ENCODE measurements at places on chromosomes 4 and X.
A peak's percentile ranks its signal among the peaks of the same experiment; 100 is the strongest.

- DNase-seq = no peak
Measured at GRCh38 chrX:103629318-103630170, 769 bp downstream of the TCEAL1 start.

DNA sequence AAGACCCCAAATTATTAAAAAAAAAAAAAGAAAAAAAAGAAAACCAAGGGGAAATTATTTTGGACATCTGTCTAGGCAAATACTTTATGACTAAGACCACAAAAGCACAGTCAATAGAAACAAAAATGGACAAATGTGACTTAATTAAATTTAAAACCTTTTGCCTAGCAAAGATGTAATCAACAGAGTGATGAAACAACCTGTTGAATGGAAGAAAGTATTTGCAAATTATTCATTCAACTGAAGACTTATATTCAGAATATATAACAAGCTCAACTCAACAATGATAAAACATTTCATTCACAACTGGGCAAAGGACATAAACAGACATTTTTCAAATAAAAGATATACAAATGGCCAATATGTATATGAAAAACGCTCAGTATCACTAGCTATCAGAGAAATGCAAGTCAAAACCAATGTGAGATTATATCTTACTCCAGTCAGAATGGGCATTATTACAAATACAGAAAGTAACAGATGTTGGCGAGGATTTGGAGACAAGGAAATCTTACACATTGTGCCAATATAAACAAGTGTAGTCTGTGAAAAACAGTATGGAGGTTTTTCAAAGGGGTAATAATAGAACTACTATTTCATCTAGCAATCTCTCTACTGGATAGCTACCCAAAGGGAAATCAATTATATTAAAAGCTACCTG, 67.1 kb downstream of the FAAH2 start:
- no peak for DNase-seq

DNA sequence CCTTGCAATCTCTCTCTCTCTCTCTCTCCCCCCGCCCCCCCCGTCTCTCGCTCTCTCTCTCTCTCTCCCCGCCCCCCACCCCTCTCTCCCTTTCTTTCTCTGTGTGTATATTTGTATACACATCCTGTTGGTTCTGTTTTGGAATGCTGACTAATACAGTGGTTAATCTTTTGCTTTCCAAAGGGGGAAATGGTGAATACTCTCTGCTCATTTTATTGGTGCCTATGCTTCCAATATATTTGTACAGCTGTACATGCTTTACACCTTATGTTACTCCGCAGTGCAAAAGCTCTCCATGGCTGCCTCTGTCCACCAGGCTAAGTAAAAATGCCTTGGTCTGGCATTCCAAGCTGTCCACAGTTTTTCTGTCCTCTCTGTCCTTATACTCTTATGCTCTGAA, 158.8 kb downstream of the RBMX2 start:
- DNase-seq = no peak

DNA sequence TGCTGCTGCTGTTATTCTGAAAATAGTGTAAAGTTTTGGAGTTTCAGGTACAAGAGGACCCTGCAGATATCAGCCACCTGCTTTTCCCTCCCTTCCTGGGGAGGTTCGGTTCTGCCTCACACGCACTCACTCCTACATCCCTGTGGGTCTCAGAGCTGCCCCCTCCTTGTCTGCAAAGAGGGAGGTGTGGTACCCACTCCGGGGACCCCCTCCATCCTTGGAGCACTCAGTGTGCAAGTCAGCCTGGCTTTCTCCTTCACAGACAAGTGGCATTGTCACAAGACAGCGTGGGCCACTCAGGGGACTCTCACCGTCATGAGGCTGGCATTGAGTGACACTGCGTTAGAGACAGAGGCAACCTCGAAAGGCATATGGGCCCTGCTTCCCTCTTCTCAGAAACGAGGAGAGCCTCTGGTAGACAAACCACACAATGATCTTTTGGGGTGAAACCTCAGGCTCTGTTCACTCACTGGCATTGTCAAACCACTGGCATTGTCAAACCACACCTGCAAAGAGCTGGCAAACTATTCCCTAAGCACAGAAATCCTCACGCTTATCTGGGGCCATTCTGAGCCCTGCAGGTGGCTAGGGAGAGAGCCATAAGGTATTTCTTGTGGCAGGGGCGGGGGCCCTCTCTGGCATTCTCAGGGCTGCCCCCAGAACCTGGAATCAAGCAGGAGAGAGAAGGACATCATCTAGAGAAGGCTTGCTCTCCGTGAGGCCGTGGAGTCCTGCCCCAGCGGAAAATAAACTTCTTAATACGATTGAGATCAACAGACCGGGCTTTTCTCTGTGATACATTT, 285.0 kb downstream of the SHOX start:
- no peak for DNase-seq

- no peak for DNase-seq
Measured at GRCh38 chr4:3493720-3494461, 30.8 kb downstream of the DOK7 start.

- no peak for DNase-seq
Measured at GRCh38 chr4:972651-973424, 531 bp downstream of the DGKQ start.

DNA sequence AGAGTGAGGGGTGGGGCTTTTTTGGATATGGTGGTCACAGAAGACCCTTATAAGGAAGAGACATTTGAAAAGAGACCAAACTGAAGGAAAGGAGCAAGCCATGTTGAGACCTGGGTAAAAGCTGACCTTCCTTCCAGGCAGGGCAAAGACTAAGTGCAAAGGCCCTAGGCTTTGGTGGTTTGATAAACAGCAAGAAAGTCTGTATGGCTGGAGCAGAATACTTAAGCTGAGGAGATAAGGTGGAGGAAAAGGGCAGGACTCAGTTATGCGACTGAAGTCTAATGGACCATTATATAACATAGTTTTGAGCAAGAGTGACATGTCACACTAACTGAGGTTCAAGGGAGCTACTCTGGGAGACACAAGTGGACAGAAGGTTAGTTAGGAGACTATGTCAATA, 20.0 kb downstream of the SH3RF1 start:
- DNase-seq = no peak

DNA sequence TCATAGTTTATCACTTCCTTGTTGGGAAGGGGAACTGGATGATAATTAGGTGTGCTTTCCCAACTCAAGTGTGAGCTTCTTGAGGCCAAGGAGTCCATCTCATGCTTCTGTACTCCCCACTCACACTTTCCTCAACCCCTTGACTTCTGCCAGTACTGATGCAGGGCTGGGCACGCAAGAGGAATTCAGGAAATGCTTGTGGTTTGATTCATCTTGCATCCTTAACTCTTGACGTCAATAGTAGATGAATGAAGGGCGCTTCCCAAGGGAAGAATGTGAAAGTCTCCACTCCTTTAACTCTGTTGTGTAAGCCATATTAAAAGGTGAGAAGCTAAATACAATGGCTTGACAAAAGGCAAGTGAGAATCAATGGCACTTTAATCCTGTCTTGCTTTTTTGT, 101.8 kb downstream of the AGTR2 start:
- DNase-seq = peak; percentile 72

GRCh38 chr4:106497271-106497670, 128.7 kb upstream of the GIMD1 start:
- DNase-seq = no peak

DNA sequence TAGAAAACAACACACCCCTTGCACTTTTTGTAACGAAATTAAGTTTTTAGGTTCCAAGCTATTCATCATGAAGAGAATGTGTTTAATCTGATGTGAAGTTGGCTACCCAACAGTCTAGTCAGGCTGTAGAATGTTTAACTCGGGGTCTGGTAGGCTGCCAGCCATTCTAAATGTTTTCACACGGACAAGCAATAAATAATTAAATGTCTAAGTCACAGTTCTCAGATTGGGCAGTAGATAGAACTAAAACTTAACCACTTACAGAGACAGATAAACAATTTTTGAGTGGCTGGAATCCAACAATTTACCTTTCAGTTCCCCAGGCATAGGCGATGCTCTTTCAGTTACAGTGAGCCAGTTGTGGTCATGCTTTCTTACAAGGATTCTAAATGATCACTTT, 66.5 kb downstream of the CHIC2 start:
- DNase-seq = peak; percentile 37

- DNase-seq = no peak
Measured at GRCh38 chr4:791898-792625, 33.9 kb downstream of the CPLX1 start.

GRCh38 chr4:180751009-180751408, 1492.2 kb upstream of the TENM3 start:
- DNase-seq = peak; percentile 14

DNA sequence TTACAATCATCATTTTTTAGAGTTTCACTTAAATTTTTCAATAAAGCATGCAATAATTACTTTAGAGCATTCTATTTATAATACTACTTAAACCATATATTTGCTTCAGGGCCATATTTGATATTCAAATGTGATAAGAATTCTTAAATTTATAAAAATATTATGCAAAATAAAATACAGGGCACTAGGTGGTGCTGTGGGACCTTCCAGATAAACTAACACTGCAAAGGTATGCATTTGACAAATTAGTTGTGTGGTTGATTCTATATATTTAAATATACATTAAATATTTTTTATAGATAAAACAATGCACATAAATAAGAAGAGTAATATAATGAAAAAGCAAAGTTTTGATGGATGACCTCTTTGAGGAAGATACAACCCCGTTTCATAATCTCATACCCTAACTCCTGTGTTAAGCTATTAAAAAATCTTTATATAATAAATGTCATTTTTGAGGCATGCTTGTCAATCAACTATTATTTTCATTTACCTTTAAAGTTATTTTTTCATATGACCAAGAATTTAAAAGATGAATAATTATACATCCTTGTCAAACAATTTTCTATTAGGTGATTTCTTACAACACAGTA, 128.4 kb downstream of the REELD1 start:
- no peak for DNase-seq

DNA sequence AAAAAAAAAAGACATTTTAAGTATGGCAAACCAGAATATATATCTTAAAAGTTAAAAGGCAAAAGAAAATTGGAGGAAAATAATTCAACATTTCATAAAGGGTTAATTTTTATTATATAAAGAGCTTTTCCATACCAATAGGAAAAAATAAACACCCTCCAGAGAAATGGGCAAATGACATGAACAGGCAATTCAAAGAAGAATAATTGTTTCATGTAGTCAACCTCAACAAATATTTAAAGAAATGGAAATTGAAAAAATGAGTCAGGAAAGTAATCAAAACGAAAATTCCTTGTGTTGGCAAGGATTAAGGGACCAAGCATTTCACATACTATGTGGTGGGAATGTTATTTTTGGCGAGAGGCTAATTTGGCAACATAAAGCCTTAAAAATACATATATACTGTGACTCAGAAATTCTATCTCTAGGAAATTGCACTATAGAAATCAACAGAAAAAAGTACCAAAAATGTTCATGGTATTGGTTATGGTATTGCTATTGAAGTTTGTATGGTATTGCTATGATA, 87.6 kb downstream of the HAUS3 start:
- DNase-seq = no peak

DNA sequence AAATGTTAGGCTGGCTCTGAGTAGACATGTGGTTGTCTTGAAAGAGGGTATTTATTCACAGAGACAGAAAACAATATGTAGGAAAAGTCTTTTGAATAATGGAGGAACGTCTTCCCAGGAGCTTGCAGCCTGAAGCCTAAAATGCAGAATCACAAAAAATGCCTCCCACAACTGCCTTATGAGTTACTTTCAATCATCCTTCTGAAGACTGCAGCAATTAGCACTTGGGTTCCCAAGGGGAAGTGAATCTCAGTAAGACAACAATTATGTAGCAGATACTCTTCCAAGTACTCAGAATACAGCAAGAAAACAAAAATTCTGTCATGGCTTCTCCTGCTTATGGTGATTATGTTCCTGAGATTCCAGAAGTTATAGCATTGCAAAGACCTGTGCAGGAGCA, 166.6 kb upstream of the TBL1X start:
- no peak for DNase-seq

GRCh38 chr4:150010525-150011126, 67.6 kb upstream of the DCLK2 start:
- DNase-seq = no peak

GRCh38 chr4:25320773-25321172, 8.2 kb downstream of the ZCCHC4 start:
- peak; percentile 86 for DNase-seq

GRCh38 chrX:703466-703865, 72.9 kb downstream of the SHOX start:
- DNase-seq = no peak

DNA sequence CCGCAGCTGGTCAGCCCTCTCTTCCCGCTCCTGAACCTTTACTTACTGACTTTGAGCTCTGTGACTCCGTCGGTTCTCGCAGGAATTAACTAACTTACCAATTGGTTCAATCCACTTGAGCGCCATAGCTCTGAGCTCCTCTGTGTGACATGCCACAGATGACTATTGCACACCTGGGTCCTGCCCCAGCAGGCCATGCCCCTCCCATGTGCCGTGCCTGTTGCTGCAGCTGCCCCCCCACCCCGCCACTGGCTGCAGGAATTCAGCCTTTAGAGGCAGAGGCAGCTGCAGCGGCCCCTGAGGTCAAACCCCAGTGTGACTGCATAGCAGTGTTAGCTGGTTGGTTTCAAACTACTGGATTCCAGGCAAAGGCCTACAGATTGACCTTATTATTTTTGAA, 70.6 kb downstream of the MTMR1 start:
- no peak for DNase-seq

- DNase-seq = no peak
Measured at GRCh38 chr4:79300280-79300679, 25.6 kb downstream of the NAA11 start.

DNA sequence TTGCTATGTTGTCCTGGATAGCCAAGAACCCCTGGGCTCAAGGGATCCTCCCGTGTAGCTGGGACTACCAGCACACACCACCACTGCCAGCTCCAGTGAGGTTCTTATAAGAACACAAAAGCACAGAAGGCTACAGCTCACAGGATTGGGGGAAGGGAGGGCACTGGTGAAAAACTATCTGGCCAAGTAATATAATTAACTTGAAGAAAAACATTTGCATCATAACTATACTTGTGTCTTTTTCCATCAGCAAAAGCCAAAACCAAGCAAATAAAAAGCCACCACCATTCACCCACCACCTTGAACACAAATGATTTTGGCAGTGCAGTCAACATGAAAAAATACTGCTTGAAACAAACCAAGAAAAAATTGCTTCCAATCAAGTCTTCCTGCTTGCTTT, 188.2 kb downstream of the MAML3 start:
- DNase-seq = no peak

DNA sequence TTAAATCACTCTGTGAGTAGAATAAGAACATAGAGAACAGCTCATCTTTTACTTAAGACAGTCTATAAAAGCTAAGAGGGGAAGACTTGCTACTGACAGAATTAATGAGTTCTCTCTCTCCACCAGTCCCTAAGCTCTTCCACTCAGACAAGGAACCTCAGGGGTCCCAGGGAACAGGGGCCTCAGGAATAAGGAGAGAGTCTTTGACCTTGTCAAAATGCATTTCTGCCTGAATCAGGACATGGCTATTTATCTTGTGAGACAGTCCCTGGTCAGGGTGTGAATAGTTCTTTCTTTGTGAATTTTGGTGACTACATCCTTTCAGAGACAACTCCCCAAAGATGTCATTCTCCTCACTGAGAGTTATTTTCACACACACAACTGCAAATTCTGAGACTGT, 218.7 kb upstream of the HS3ST1 start:
- no peak for DNase-seq
